ENCODE measurements at places on chromosomes 4 and X.

- DNase-seq = no peak
Measured at GRCh38 chrX:115639334-115639880, 78.4 kb downstream of the PLS3 start.

DNA sequence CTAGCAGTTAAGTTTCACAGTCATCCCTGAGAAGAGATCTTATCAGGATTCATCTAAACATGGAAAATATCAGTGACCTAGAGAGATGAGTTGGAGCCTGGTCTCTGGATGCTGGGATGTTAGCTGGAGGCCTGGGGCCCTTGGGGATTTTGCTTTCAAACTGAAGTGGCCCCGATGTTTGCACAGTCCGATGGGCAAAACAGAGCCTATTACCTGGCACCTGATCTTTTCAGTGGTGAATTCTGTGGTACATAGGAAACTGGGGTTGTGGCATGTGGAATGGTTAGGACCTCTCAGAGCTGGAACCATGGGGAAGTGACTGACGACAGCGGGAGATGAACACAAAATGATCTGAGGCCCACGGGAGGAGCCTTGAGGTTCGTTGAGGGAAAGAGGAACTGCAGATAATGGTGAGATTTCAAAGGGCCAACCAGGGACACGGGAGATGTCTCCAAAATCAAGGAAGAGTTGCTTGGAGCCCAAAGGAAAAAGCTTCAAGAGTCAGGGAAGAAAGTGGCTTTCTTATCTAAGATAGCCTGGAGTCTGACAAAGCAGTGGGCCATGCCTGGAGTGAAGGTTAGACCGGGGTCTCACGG, 17.8 kb upstream of the TENM3 start:
- DNase-seq = no peak

DNA sequence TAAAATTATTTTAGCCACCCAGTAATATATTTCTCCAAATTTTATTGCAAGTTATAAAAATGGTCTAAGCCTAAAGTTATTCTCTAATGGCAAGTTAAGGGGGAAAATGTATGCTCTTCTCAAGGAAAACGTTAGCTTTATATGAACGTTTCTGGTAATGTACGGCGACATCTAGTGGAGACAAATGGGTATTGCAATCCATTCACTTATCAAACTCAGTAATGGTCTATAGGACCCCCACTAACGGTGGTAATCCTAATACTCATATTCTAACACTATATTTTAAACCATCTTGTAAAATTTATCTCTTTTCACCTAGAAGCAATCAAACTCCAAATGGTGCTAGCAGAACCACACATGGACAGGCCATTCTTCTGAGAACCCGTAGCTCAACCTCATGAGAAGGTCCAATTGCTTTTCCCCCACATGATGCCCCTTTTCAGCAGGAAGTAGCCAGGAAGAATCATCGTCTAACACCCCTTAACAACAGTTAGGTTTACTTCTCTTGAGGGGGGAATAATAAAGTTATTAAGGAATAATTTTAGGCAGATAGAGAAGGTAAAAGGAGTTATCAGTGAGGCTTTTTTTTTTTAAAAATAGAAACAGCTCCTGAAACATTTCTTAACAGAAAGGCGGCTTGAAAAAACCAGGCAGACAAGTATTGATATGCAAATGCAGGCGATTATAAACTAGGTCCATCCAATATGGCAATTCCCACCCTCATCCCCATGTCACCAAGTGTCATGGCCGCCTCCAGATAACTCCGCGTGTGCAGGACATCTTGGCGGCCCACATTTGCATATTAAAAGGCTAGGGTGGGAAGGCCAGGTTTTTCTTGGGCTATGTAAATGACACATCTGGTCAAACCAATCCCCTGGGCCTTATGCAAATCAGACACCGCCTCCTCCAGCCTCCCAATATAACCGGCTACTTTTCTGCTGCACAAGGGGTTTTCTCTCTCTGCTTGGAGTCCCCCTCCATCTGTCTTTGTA, 35.0 kb downstream of the NUDT11 start:
- DNase-seq = peak; percentile 19

GRCh38 chr4:1727117-1728031, 6.1 kb downstream of the TACC3 start:
- no peak for DNase-seq

- peak; percentile 19 for DNase-seq
Measured at GRCh38 chr4:7960790-7961655, 21.4 kb upstream of the AFAP1 start.

DNA sequence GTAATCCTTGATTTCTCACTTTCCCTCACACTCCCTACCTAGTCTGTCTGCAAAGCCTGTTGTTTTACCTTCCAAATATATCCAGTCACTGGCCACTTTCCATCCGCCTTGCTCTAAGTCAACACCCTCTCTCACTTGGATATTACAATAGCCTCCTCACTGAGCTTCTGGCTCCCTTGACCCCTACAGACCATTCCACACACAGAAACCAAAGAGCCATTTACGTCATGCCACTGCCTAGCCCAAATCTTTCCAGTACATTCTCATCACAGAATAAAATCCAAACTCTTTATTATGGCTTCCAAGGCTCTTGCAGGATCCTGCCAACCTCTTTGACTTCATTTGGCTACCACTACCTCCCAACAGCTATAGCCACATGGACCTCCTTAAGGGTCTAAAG, 25.7 kb upstream of the ARHGEF9 start:
- no peak for DNase-seq

DNA sequence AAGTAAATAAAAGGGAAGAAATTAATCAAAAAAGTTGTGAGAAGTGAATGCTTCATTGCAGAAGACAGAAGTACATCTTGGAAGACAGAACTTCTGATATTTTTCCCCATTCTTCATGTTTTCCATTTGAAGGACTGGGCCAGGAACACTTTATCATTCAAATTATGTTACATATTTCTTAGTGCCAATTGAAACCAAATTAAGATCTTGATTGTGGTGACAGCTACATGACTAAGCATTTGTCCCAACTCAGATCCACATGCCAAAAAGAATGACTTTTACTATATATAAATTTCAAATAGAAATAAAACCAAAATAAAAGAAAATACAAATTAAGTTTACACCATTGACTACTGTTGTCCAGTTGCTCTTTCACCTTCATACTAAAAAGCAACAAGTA, 14.0 kb upstream of the FGF5 start:
- no peak for DNase-seq

GRCh38 chr4:42641161-42641560, 15.7 kb downstream of the ATP8A1 start:
- DNase-seq = no peak

DNA sequence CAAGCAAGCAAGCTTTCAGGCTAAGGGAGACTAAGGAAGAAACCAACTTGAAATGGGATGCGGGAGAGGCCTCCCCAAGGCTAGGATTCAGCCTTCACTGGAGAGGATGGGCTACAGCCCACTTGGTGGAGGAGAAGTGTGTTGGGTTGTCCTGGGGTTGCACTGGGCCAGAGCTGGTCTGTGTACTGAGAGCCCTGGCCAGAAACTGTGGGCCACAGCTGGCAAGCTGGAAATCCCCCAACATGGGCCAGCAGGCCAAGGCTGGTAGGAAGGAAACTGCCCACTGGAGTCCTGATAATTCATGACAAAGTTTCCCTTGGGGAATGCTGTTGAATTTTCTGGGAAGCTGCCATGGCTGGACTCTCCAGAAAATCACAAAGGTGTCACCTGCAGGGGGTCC, 188.0 kb upstream of the S100G start:
- no peak for DNase-seq

DNA sequence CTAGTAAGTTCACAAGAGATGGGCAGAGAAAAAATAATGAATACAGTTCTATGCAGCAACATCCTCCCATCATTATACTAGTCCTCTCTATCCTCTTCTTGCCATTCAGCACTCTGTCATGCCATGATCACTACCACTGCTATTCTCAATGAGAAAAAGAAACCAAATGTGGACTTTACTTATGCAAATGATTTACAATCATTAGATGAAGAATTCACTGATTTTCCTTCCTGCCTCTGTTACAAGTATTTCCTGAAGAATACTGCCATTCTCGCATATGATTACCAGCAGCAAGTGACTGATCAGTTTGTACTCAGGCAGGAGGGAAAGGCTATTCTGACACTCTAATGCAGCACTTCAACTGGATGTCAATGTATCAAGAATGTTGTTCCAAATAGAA, 50.3 kb downstream of the WDFY3 start:
- DNase-seq = no peak

- DNase-seq = no peak
Measured at GRCh38 chr4:30865691-30866090, 145.5 kb downstream of the PCDH7 start.

DNA sequence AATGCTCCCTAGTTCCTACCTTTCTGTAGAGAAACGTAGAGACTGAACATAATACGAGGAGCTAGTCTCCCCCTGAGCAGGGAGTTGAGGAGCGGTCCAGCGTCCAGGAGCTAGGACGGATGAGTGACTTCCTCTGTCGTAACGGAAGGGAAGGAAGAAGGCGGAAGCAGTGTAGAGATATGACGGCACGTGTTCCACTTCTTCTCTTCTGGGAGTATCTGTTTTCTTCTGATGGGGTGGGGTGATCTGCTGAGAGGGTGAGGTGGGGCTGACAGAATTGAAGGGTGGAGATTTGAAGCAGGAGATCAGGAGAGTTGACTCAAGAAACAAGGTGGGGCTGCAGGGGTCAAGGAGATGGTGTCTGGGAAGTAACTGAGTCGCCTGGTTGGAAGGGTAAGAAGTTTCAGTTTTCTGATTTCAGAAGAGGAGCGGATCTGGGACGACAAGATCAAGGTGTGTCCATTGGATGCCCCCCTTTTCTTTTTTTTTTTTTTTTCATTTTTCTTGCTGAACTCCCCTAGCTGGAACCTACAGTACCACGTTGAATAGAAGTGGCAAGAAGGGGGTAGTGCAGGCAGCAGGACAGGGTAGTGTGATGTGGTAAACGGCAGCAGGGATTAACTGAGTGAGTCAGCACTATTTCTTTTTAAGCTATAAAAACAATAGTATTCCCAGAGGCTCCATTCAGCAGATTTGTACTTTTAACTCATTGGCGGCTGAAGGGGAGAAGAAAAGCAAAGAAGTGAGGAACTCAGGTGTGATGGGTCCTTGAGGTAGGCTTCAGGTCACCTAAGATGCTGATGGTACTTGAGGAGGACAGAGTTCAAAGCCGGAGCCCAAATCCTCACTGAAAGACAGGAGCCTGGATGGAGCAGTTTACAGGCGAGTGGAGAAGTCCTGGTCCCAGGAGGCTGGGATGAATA, 50.8 kb upstream of the SETD7 start:
- no peak for DNase-seq

- DNase-seq = no peak
Measured at GRCh38 chr4:120007191-120007871, 59.3 kb downstream of the MAD2L1 start.

DNA sequence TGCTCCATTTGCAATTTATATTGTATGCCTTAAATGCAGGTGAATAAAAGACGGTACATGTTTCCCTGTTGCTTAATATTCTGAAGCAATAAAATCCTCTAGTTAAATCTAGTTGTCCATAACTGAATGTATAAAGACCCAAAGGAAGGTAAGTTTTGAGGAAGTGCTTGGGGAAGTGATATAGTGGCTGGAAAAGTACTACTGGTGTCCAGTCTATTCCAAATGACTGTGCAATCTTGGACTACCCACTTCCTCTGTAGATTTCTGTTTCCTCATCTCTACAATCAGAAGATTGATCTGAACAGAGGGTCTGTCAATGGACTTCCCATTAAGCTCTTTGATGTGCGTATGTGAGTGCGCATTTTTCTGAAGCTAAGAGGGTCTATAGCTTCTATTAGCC, 17.0 kb downstream of the SNCA start:
- no peak for DNase-seq

GRCh38 chrX:153953342-153953830, 8.9 kb upstream of the RENBP start:
- DNase-seq = peak; percentile 53

- DNase-seq = no peak
Measured at GRCh38 chrX:11768039-11768438, 10.0 kb downstream of the MSL3 start.

- DNase-seq = no peak
Measured at GRCh38 chr4:17315459-17315858, 196.4 kb downstream of the QDPR start.

GRCh38 chr4:8381814-8382581, 58.5 kb downstream of the ACOX3 start:
- no peak for DNase-seq

GRCh38 chr4:180852738-180853137, 1390.5 kb upstream of the TENM3 start:
- no peak for DNase-seq

DNA sequence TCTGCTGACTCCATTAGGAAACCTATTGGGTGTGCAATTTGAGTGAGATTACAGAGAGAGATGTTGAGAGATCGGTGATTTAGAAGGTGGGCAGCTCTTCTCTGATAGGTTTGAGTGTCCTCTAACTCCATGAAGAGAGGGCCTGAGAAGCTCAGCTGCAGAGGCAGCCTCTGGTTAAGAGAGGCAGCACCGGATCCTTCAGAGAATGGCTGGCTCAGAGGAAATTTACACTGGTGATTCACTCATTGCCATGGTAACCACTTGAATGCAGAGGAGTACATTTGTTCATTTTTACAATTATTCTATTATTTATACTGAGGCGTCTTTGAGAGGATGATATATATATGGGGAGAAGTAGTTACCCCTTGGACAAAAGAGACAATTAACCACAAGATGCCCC, 171.7 kb downstream of the PDGFRA start:
- DNase-seq = no peak

- no peak for DNase-seq
Measured at GRCh38 chrX:134774190-134775048, 116.1 kb upstream of the PLAC1 start.

DNA sequence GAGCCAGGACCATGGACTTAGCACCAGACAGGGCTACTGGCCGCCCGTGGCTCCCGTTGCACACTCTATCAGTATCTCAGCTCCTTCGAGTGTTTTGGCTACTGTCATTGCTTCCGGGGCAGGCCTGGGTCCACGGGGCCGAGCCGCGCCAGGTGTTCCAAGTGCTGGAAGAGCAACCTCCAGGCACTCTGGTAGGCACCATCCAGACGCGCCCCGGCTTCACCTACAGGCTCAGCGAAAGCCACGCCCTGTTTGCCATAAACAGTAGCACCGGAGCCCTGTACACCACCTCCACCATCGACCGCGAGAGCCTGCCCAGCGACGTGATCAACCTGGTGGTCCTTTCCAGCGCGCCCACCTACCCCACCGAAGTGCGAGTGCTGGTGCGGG, 1.6 kb downstream of the FAT4 start:
- no peak for DNase-seq

DNA sequence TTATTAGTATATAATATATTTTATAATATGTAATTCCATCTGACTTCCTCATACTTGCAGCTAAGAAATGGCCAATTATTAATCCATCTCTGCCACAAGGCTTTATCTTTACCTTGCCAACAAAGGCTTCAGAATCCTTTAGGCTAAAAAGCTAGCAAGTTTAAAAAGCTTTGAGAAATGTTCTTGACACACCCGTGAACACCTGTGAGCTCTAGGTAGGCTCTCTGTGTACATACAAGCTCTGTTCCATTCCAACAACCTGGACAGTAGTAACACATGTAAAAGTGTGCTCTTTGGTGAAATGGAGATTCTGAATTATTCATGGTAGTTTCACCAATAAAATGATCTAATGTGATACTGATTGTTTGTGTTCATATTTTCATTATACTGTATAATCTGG, 49.7 kb upstream of the USP9X start:
- no peak for DNase-seq
